Activated CD8-positive, alpha-beta T cell treated with anti-CD3 and anti-CD28 coated beads, Interleukin-2, amount 10 ng/mL, durations not matched to agents 7 days and 5 days (primary cell): ENCODE measurements at places on chromosomes 1 and 21.

DNA sequence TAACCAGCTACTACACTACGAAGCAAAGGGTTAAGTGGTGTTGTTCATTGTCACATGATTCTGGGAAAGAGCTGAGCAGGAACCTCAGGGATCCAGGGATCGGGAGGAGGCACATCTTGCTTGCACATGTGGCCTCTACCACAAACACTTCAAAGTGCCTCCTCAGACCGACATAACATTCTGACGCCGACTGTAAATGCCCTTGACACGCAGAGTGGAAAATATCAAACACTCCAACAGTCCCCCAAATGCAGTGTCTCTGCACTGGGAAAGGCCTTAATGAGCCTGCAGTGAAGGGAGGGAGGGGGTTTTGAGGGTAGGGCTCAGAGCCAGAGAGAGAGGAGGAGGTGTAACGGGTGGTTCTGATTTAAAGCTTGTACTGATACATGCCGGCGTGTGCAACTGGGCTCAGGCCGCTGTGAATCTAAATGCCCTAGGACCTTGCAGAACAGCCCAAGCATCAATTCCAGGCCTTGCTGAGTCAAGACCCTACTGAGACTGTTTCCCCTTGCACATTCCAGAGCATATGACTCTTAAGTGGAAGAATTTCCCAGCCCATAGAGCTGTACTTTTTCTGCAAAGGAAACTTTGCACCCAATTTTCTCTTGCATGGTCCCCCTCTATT, 163.7 kb downstream of the NTMT2 start:
- H3K4me3 ChIP-seq, result no peak overlapping the region
- H3K36me3 ChIP-seq, result no peaks in the 10 kb centered on the region
- no peaks in the 10 kb centered on the region for H3K4me1 ChIP-seq
- H3K27ac ChIP-seq, result no peak overlapping the region
- H3K27me3 ChIP-seq, result no peaks in the 10 kb centered on the region

DNA sequence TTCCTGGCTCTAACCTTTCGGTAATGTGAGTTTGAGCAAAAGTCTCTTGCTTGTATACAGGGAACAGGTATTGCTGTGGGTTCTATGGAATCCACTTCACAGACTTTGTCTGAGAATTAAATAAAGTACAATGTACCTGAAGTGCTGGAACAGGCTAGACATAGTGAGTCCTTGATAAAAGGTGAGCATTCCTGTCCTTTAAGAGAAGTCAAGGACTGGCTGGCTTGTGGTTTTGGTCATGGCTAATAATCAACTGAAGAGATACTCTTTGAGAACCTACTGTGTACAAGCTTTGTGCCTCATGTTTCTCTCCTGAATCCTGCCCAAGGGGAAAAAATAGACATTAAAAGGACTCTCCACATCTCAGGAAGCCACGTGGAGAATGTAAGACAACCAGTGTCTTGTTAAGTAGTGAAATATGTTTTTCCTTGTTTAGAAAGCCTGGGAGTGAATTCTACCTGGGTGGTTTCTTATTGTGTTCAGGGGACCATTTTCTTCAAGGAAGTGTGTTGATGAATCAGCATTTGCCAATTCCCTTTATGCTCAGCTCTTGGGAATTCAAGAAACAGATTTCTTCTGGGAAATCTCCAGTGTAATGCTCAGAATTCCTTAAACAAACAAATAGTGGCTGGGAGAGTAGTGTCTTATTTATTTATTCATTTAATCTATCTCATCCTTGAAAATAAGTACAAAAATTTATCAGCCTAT, 55.2 kb upstream of the PLD5 start:
- H3K27me3 ChIP-seq, result no peaks in the 10 kb centered on the region
- H3K4me1 ChIP-seq, result no peaks in the 10 kb centered on the region
- DNase-seq, result no peak
- no peaks in the 10 kb centered on the region for H3K36me3 ChIP-seq

GRCh38 chr1:50853325-50853724, 106.7 kb downstream of the FAF1 start:
- no peak for DNase-seq
- no peak overlapping the region for H3K27ac ChIP-seq
- H3K4me1 ChIP-seq, result no peaks in the 10 kb centered on the region
- H3K4me3 ChIP-seq, result no peak overlapping the region

DNA sequence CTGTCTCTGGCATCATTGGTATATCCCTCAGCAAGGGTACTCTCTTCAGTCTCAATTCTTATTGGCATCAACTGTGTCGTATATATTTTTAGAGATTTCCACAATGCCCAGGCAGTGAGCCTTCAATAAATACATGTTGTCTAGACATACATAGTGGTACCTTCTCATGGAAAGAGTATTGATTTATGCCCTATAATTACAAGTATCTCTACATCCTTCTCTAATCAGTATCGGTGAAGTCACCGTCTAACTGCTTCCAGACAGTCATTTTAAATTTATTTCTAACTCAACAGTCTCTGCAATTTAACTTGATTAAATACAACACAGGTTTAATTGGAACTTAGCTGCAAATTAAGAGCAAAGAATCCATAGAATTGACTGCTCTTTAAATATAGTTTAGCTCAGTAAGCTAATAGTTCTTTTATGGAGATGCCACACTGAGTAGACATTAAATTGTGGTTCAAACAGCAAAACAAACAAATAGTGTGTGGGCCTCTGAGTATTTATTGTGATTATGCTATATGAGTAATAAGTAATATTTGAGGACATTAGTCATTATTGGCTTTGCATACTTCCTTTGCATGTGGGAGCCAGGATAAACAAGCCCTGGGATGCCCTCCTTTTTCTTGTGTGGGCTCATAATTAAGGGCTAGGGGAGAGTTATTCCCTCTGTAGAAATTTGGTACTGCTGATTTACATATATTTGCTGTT, 126.9 kb upstream of the DUSP10 start:
- no peaks in the 10 kb centered on the region for H3K36me3 ChIP-seq
- H3K27me3 ChIP-seq, result peaks cover 1% of the 10 kb centered on the region
- no peaks in the 10 kb centered on the region for H3K4me1 ChIP-seq
- DNase-seq, result no peak
- no peak overlapping the region for H3K27ac ChIP-seq
- no peak overlapping the region for H3K4me3 ChIP-seq

DNA sequence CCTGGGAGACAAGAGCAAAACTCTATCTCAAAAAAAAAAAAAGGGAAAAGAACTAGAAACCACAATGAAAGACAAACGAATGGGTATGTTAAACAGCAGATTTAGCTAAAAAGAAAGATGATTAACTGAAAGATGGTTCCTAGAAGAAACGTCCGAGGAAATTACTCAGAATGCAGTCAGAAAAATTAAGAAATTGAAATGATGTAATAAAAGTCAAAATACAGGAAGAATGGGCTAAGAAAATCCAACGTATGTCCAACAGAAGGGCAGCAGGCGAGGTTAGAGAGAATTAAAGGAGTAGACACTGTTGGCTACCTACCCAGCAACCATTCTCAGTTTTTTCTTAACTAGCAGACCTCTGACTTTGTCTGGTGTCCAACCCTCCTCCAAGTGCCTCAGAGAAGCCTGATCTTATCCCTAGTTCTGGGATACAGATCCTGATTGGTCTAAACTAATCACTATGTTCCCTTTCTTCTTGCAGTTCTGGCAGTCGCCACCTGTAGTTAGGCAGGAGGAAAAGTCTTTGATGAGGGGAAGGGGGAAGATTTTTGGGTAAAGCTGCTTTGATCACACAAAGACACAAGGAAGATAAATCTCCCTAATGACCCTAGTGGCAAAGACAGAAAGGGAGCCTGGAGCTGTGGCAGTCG, 25.7 kb downstream of the GPR161 start:
- no peaks in the 10 kb centered on the region for H3K4me1 ChIP-seq
- peaks cover 2% of the 10 kb centered on the region for H3K27me3 ChIP-seq
- H3K27ac ChIP-seq, result no peak overlapping the region
- no peak overlapping the region for H3K4me3 ChIP-seq
